ENCODE measurements at places on chromosomes 13 and 19.

DNA sequence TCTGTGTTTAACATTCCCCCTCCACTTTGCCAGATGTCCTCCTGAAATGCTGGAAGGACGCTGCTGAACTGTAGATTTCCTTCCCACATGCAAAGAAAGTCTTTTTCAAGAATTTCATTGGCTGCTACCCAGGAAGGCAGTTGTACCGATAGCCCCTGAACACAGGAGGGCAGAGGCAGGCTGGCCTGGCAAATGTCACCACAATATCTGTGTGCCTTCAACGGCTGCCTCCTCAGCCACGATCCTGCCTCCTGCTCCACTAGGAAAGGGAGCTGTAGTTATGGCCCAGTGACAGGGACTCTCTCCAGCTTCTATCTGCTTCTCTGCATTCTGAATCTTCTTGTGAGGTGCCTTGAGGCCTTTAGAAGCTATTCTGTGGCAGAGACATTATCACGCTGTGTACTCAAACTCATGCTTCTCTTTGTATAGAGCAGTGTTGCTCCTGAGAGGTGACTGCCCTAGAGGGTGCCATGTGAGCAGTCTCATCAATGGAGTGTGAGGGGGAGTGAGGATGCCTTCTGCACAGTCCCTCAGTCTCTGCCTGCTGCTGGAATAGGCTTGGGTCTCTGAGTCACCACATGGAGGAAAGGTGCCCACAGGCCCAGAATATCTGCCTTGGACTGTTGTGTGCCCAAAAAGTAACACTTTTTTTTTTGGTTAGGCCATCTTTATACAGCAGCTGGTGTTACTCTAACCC lies 279.8 kb downstream of the DNAJC15 start:
- H3K4me1 ChIP-seq, result peaks cover 2% of the 10 kb centered on the region
- no peak for DNase-seq
- no peak overlapping the region for H3K27ac ChIP-seq

DNA sequence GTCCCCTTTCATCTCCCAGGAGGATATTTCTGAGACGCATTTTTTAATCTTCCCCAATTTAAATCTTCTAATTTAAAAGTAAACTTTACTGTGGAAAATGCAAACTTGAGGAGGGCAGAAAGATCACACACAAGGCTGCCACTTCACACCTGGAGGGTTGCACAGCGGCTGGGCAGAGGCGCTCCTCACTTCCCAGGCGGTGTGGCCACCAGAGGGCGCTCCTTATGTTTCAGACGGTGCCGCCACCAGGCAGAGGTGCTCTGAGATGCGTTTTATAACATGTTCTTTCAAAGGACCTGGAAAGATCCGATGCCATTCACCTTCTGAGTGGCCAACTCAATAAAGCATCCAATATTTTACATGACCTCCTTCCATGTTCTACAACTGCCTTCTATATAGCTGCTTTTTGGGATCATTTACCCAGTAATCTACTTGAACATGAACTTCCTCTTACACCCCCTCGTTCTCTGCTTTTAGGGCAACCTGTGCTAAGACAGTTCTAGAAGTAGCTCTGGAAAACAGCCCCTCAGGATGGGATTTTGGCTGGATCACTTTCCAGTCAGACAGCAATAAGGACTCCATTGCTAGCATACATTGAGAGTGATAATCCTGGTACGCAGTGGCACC lies 14.8 kb upstream of the MTUS2 start:
- peaks cover 27% of the 10 kb centered on the region for H3K27me3 ChIP-seq
- no peaks in the 10 kb centered on the region for H3K36me3 ChIP-seq
- DNase-seq, result no peak
- H3K4me1 ChIP-seq, result no peaks in the 10 kb centered on the region
- H3K27ac ChIP-seq, result no peak overlapping the region

GRCh38 chr19:49064768-49065611 lies at the start of gene NTF4:
Gene NTF4 (minus strand): TSS chr19:49064818. CDS start chr19:49061997, 2,821 bp downstream.
- H3K4me1 ChIP-seq, result peaks cover 4% of the 10 kb centered on the region
- peak within 1 kb of the TSS; percentile 55 for H3K4me3 ChIP-seq
- peaks cover 11% of the 10 kb centered on the region for H3K36me3 ChIP-seq
- no peak within 1 kb of the TSS for H3K27ac ChIP-seq
- DNase-seq, result no peak

DNA sequence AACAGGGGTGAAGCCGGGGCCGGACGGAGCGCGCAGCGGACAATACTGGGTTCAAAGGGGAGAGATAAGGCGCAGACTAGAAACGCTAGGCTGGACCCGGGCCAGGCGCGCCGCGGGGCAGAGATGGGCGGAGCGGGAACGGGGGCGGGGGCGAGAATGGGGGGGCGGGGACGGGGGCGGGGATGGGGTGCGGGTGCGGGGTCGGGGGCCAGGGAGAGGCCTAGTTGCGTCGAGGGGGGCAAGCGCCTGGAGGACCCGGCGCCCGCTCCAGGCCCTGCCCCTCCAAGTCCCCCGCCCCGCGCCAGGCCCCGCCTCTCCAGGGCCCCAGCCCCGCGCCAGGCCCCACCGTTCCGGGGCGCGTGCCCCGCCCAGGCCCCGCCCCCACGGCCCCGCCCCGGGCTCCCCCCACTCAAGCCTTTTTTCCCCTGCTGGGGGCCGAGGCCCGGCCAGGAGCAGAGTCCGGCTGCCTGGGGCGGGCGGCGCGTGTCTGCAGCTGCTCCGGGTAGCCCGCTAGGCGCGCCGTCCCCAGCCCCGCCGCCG lies at the start of gene CERS4:
CERS4 (plus strand) TSS at position 449 of the 540 bp plus-strand sequence. CDS start 41,707 bp downstream, outside the sequence.
- DNase-seq, result peak; percentile 85
- peaks cover 17% of the 10 kb centered on the region for H3K4me1 ChIP-seq
- H3K4me3 ChIP-seq, result peak within 1 kb of the TSS; percentile 97
- H3K36me3 ChIP-seq, result peaks cover 4% of the 10 kb centered on the region

DNA sequence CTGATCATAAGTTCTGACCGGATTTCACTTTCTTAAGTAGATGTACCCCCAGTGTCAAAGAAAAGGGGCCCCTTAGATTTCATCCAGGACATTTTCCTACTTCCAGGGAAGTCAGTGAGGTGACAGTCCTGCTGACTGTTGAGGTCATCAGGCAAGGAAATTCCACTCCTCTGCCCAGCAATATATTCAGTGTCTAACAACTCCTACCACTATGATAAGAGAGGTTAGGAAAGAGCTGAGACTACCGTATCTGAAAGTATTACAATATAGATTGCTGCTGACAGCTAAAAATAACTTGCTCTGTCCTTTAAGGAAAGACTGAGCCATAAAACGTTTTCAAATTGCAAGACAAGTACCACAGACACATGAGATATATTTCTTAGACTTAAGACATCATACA lies 325.1 kb downstream of the EFNB2 start:
- H3K27me3 ChIP-seq, result peaks cover 15% of the 10 kb centered on the region
- no peak overlapping the region for H3K4me3 ChIP-seq
- H3K36me3 ChIP-seq, result no peaks in the 10 kb centered on the region
- no peaks in the 10 kb centered on the region for H3K4me1 ChIP-seq
- no peak for DNase-seq

DNA sequence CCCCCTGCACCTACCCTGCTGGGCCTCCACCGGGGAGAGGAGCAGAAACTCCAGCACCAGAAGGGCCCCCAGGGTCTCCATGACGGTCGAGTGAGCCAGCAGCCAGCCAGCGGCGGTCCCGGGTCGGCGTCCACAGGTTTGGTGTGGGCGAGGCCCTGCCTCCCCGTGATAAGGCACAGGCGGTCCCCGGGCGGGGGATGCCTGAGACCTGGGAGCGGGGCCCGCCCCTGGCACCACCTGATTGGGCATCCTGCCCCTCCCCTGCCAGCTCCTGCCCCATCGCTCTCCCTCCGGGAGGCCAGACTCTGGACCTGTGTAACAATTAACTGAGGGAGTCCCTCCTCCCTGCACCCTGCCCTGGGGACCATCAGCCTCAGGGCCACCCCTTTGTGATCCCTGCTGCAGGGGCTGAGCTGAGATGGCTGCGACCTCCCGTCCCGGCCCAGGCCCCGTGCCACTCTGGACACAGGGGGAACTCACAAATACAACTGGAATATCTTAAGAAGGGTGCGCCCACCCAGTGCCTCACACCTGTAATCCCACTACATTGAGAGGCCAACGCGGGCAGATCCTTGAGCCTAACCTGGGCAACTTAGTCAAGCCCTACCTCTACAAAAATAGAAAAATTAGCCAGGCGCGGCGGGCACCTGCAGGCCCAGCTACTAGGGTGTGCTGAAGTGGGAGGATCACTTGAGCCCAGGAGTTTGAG lies at the start of gene SMIM24:
SMIM24 (minus strand) TSS at position 143 of the 709 bp plus-strand sequence; CDS start at position 81, 62 bp downstream.
- no peak within 1 kb of the TSS for H3K4me3 ChIP-seq
- no peak for DNase-seq
- peaks cover 12% of the 10 kb centered on the region for H3K4me1 ChIP-seq
- H3K36me3 ChIP-seq, result no peaks in the 10 kb centered on the region

DNA sequence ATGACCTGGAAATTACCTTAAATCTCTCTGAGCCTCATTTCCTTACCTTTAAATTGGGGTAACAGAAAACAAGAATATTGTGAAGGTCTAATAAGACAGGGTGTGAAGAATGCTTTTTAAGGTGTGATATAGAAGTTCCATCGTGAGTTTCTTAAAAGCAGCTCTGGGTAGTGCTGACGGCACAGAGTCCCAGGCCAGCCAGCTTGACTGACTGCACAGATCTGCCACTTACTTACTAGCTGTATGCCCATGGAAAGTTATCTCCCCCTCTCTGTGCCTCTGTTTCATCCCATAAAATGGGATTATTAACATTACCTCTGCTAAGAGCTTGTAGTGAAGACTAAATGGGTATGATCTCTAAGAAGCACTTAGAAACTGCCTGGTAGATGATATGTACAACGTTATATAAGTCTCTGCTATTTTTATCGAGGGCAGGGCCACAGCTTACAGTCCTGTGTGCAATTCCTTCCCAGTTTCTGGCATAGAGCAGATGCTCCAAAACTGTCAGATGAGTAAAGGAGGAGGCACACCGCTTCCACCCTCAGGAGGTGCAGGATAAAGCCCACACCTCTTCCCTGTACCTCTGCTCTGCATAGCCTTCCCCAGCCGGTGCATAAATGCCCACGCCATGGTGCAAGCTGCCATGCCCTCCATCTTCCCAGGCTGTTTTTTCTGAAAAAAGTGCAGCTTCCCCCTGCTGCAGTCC lies 99.6 kb downstream of the MBNL2 start:
- no peak for DNase-seq
- peaks cover 2% of the 10 kb centered on the region for H3K36me3 ChIP-seq
- peak overlapping the region; percentile 11 for H3K27ac ChIP-seq
- H3K27me3 ChIP-seq, result no peaks in the 10 kb centered on the region
- peaks cover 36% of the 10 kb centered on the region for H3K4me1 ChIP-seq

- H3K4me1 ChIP-seq, result peaks cover 54% of the 10 kb centered on the region
- H3K27ac ChIP-seq, result peak overlapping the region; percentile 97
- H3K36me3 ChIP-seq, result peaks cover 8% of the 10 kb centered on the region
- H3K4me3 ChIP-seq, result peak overlapping the region; percentile 93
- no peak for DNase-seq
These were observed 2.3 kb downstream of the IER2 start for GRCh38 chr19:13152356-13152973.

DNA sequence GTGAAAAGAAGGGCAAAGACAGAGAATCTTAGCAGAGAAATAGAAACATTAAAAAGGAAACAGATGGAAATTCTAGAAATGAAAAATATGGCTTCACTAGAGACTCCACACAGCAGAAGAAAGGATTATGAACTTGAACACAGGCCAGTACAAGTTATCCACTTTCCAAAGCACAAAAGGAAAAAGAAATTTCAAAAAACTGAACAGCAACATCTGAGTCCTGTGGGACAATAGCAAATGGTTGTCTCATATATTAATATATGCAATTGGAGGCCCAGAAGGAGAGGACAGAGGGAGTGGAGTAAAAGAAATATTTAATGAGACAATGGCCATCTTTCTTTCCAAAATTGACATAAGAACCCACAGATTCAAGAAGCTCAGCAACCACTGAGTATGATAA lies 141.7 kb upstream of the GJB6 start:
- peaks cover 17% of the 10 kb centered on the region for H3K27me3 ChIP-seq
- H3K4me3 ChIP-seq, result no peak overlapping the region

- no peaks in the 10 kb centered on the region for H3K36me3 ChIP-seq
- no peaks in the 10 kb centered on the region for H3K27me3 ChIP-seq
- peaks cover 9% of the 10 kb centered on the region for H3K4me1 ChIP-seq
- H3K27ac ChIP-seq, result peak overlapping the region; percentile 93
These were observed 27.6 kb downstream of the CPT1C start for GRCh38 chr19:49718511-49718910.

- H3K27me3 ChIP-seq, result no peaks in the 10 kb centered on the region
- no peak for DNase-seq
- H3K36me3 ChIP-seq, result peaks cover 6% of the 10 kb centered on the region
- peak overlapping the region; percentile 75 for H3K27ac ChIP-seq
- H3K4me1 ChIP-seq, result peaks cover 31% of the 10 kb centered on the region
- no peak overlapping the region for H3K4me3 ChIP-seq
These were observed 30.7 kb upstream of the DOCK9 start for GRCh38 chr13:99008577-99008976.

DNA sequence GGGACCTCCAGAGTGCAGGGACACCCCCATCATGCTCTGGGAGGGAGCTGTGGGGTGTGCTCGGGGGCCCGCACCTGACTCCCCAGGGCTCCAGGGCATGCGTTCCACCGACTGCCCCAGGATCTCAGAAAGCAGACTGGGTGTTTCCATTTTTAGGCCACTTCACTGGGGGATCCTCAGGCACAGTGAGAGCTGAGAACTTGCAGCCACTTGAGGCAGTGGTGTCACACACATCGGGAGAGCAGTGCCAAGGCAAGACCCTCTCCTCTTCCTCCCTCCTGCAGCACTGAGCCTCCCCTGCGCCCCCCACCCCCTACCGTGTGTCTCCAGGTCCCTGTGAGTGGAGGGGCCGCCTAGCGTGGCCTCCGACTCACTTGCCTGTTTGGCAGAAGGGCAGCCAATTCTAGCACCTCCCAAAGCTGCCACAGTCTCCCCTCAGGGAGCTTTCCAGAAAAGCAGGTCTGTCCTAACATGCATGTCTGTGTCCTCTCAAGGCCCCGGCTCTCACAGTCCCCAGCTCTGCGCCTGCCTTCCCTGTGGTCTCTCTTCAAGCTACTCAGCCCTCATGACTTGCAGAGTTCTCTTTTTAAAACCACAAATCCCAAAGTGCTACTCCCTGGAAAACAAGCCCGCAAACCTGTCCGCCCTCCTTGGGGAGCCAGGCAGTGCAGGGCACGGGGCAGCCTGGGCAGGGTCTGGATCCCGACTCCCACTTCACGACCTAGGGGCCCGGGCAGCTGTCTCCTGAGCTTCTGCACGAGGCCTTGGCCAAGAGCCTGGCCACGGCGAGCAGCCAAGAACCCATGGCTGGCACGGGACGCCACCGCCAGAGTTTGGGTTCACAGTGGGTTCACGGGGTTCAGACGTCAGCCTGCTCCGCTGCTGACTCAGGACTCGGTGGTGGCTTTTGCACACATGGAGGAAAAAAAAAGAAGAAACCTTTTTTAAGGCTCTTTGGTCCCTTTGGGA lies 94.1 kb downstream of the STK24 start:
- H3K4me3 ChIP-seq, result no peak overlapping the region
- H3K4me1 ChIP-seq, result peaks cover 75% of the 10 kb centered on the region
- H3K36me3 ChIP-seq, result peaks cover 2% of the 10 kb centered on the region
- no peak for DNase-seq

DNA sequence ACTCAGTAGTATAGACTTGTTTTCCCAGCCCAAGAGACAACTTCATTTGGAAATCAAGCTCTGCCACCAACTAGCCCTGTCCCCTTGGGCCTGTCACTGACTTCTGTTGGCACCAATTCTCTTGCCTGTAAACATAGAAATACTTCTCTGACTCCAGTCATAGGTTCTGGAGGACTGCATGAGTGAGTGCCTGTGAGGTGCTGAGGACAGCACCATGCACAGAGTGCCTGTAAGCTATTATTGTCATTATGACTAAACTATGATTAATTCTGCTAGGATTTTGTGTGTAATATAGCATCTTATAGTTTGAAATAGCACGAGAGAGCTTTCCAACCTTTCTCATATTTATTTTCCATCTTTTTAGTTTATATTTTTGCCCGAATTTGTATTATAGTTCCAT lies 247.9 kb downstream of the MYO16 start:
- peaks cover 9% of the 10 kb centered on the region for H3K27me3 ChIP-seq
- no peaks in the 10 kb centered on the region for H3K4me1 ChIP-seq
- H3K4me3 ChIP-seq, result no peak overlapping the region
- no peaks in the 10 kb centered on the region for H3K36me3 ChIP-seq
- H3K27ac ChIP-seq, result no peak overlapping the region
- no peak for DNase-seq
